ENCODE measurements at places on chromosomes 11 and 22.

- no peak for DNase-seq
Measured at GRCh38 chr11:108525161-108525560, 27.0 kb upstream of the POGLUT3 start.

DNA sequence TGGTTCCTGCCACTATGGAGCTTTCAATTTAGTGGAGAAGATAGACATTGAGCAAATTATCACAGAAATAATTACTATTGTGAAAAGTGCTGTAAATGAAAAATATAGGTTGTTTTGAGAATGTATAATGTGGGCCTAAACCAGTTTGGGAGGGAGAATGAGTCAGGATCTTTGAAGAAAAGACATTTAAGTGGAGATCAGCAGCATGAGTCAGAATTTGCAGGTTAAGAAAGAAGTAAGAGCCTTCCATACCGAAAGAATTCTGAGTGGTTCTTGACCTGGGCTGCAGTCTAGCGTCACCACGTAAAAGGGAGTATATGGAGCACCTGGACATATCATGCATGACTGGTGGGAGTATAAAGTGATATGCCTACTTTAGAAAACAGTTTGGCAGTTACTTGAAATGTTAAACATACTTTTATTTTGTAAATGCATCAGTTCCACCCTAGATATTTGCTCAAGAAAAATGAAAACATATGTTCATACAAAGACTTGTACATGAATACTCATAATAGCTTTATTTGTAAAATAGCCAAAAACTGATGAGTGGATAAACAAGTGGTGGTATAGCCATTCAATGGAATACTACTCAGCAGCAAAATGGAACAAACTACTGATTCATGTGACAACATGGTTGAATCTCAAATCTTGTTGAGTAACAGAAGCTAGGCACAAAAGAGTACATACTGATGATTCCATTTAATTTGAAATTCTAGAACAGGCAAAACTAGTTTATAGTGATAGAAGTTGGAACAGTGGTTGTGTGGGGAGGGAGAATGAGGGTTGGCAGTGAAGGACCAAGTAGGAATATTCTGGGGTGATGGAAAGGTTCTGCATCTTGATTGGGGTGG lies 99.2 kb downstream of the STIM1 start:
- no peak for DNase-seq

DNA sequence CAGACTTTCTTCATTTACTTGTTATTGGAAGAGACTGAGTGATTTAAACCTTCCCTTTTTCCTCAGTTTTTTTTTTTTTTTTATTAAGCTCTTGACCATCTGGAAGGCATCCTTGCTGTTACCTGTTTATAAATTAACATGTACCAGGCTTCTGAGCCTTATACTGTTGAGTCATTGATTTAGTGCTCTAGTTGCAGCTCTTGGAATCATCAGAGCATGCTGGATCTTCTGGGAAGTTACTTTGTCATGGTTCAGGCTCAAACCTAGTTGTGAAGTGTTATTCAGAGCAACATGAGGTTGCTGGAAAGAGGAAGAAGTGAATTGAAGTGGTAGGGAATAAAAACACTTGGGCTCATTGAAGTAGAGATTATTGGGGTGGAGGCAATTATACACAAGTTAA lies 6.3 kb downstream of the ZDHHC5 start:
- no peak for DNase-seq

- DNase-seq, result no peak
Measured at GRCh38 chr11:11973361-11973800, 35.0 kb downstream of the DKK3 start.

DNA sequence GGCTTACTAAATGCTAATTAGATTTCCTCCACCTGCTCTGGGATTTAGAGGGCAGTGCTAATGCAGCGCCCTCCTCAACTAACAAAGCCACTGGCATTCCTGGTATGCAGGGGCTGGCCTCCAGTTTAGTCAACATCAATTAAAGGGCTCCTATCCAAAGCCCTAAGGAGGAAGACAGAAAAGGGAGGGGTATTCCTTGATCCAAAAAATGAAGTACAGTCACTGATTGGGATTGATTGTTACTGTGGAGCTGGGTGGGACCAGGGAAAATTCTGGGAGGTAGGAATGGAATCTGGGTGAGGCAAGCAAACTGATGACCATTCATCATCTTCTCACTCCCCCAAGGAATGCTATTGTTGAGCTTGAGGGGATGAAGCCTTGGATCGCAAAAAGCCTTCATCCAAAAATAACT lies 52.2 kb downstream of the GAB2 start:
- DNase-seq, result no peak

- DNase-seq, result peak; percentile 75
Measured at GRCh38 chr22:37639070-37639760, at the start of gene SH3BP1. Gene SH3BP1, plus strand, starts transcription at chr22:37639669. Its CDS starts 119 bp downstream, at chr22:37639788.

- no peak for DNase-seq
Measured at GRCh38 chr11:35629511-35629910, 11.3 kb downstream of the FJX1 start.

DNA sequence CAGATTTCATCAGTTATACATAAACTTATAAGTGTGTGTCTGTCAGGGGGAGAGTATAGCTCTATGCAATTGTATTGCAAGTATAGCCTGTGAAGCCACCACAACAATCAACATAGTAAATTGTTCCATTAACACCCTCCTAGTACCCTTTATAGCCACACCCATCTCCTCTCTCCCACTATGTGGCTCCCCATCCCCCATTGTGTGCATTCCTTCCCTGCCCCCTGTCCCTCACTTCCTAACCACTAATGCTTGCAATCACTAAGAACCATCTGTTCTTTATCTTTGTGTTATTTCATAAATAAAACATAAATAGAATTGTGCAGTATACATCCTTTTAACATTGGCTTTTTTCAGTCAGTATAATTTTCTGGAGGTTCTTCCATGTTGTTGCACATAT lies 83.1 kb upstream of the SLC5A12 start:
- no peak for DNase-seq

DNA sequence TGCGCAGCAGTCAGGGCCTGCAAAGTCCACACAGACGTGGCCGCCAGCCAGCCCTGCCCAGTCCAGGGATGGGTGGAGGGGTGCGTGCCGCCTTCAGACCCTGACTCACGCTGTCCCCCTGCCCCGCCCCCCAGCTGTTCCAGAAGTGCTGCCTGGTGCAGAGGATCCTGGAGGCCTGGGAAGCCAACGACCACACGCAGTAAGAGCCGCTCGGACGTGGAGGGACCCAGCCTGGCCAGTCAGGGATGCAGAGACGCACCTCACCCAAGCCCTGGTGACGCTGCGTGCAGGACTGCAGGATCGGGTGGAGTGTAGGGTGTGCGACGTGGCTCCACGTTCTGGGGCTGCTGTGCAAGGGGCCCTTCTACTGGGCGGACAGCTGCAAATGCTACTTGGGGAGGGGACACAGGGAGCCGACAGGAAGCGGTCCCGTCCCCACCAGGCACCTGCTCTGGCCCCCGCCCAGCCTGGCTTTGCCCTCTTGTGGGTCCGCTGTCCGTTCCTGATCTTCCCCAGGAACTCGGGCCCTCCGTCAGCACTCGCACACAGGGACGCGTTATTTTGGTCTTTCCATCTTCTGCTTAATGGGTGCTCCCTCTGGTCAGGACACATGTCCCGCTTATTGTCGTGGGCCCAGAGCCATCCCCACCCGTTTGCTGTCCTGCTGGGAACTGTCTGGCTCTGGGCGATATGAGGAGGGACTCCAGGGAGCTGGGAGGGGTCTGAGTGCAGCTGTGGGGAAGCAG lies 42.5 kb downstream of the SBF1 start:
- DNase-seq, result no peak

- no peak for DNase-seq
Measured at GRCh38 chr11:33608386-33608785, 92.2 kb downstream of the C11orf91 start.

DNA sequence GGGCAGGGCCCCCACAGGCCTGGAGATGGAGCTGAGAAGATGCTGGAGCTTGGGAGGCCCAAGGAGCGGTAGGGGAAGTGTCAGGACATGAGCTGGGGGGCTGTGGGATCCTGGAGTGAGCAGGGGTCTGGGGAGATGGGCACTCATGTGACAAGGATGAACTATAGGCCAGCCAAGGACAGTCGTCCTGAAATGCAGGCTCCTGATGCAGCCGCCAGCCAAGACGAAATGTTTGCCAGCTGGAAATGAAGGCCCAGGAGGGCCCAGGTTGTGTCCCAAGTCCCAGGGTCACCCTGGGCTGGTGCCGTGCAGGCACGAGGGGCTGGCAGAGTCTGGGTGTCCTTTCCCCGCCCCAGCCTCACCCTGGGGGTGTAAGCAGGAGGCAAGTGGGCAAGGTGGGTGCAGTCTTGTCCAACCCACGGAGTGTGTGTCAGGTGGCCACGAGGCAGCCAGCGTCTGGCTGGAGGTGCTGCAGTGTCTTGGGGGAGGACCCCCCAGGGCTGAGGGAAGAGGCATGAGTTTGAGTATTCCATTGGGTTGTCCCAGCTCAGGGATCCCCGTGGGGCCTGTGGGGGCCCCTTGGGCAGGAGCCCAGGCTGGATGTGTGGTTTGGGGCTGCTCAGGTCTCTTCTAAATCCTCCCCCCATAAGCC lies 21.4 kb downstream of the MRGPRG start:
- DNase-seq, result no peak

DNA sequence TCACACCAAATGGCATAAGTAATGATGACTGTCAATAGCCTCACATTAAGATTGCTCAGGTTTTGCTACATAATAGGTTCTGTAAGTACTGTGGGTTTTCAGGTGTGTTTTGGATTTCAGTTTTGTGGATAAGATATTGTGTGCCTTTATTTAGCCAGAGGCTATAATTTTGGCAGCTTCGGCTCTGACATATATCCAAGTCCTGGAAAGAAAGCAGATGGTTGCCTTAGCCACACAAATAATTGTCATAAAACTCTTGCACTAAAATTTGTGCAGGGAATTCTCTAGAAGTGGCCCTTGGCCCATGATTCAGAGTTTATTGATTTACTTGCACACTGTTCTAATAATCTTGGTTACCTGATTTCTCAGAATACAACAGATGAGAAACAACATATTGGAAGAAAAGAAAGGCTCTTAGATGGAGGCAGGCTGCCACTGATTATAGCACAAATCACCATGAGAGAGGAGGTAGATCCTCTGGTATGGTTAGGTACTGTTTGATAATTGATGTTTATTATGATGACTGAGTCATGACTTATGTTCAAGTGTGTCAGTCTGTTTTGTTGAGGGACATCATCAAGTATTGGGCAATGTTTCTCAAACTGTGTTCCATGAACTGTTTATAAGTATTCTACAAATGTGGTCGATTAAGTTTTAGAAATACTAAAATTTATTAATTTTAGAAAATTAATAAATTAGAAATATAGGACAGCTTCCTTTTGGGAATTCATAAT lies 9.6 kb downstream of the REXO2 start:
- no peak for DNase-seq

DNA sequence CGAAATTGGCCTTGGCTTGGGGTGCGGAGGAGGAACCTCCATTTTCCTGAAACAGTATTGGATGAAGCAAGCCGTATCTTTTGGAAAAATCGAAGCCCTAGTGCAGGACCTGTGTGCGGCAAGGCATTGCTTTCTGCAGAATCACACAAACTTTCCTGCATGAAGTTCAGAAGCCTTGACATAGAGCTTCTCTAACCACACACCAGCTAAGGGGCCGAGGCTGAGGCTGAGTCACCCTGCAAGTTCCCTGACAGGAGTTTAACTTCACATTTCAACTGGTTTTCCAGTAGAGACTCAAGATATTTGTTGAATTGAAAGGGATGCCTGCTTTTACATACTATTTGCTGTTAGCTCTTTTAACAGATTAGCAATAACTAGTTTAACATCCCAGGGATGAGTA lies 67.8 kb downstream of the TCF20 start:
- DNase-seq, result no peak

- DNase-seq, result no peak
Measured at GRCh38 chr22:49786976-49787706, 40.5 kb downstream of the BRD1 start.

DNA sequence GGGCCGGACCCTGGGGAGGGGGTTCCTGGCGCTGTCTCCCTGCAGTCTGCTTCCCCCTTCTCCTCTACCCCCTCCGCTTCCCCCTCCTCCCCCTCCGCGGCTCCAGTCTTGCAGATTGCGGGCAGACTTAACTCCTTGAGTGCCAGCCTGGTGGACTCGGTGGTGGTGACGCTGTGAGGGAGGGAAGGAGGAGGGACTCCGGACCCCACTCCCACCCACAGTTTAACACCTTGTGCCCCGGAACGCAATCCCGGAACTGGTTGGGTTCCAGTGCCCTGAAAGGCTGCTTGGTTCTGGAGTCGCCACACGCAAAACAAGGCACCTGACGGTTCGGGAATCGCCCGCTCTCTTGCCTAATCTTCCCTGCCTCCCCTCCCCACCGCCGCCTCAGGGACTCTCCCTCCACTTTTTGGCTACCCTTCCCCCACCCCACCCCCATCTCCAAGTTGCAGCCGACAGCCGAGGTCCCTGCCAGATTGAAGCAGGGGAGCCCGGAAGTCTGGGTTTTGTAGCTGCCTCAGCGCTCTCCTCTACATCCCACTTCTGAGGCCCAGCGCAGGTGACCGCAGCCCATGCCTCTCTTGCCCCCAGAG lies 3.9 kb upstream of the BCL9L start:
- peak; percentile 67 for DNase-seq

- no peak for DNase-seq
Measured at GRCh38 chr22:35344956-35345690, 35.8 kb upstream of the HMOX1 start.

All from activated naive CD4-positive, alpha-beta T cell treated with anti-CD3 and anti-CD28 coated beads, Interleukin-2, amount 50 U/mL, for 72 hours (primary cell).